ENCODE measurements at places on chromosomes 6 and 20.

GRCh38 chr6:167139761-167140160 lies 16.9 kb downstream of the CCR6 start:
- no peak for DNase-seq

DNA sequence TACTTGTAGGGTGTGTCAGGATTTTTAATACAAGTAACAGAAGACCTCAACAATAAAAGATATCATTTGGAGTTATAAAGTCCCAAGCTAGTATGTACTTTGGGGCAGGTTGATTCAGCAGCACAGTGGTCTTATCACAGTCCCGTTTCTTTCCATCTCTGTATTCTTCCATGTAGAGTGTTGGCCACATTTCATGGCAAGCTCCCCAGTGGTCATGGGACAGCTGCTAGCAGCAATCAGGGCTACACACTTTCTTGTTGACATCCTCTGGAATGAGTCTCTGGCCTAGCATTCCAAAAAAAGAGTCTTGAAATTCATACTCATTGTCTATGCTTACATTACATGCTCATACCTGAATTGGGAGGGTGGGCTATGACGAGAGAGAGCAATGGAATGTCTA lies 53.2 kb downstream of the SOBP start:
- DNase-seq: no peak

- no peak for DNase-seq
These were observed 69.4 kb downstream of the FOXC1 start for GRCh38 chr6:1679031-1679687.

DNA sequence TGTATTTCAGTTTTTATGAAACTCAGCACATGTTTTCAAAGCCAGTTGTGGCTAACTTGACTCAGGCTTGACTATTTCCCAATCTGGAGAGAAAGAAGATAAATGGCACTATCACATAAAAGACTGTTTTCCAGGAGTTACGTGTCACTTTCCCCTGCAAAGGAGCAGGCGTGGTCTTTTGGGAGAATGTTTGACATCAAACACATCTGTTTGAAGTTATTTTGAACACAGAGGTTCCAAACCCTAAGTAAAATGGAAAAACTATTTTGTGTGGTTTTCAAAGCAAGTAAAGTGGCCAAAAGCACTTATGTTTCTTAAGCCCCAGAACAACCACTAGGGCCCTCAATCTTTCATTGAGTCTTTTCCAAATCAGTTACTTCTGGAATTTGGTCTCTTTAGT lies 89.7 kb downstream of the FOXF2 start:
- DNase-seq: peak; percentile 72

- DNase-seq: no peak
These were observed 37.3 kb downstream of the RREB1 start for GRCh38 chr6:7144872-7145584.

DNA sequence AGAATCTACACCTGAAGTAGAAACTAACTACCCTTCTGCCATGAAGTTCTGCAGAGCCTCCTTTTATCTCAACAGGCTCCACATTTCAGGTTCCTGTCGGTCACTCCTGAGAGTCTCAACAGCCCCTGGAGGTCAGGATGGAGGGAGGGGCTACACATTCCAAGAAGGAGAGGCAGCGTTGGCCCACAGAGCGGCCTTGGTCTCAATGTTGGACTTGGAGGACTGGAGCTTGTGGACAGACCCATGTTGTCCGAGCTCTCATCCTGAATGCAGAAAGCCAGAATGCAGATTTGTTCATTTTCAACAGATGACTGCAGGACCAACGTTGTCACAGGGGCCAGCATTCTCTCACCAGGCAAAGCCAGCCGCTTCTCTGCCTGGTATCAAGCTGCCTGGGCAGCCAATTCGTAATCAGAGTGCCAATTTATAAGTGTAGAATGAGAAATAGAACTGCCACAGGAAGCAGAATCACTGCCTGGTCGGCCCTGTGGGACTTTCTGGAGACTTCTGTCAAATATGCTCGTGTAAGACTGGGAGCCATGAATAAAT lies 212.5 kb upstream of the SNX9 start:
- no peak for DNase-seq

DNA sequence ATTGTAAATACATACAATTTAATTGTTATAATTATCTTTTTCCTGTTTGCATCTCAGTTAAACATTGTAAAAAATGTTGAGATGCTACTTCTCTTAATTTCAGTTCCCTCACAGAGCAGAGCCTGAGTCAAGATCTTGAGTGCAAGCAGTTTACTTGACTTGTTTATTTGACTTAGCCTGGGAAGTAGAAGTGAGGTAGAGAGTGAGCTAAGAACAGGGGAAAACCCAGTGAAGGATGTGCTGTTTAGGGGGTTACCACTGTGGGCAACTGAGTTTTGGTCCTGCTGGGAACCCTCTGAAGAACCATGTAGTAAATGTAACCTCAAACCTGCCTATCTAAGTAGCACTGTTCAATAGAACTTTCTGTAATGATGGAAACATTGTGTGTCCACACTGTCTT lies 495.2 kb upstream of the FLRT3 start:
- no peak for DNase-seq

- DNase-seq: no peak
These were observed 11.3 kb downstream of the EBF4 start for GRCh38 chr20:2703716-2704475.

GRCh38 chr6:36713846-36714245 lies 16.2 kb downstream of the RAB44 start:
- no peak for DNase-seq

- no peak for DNase-seq
These were observed 399.8 kb downstream of the CDC5L start for GRCh38 chr6:44787254-44787834.

DNA sequence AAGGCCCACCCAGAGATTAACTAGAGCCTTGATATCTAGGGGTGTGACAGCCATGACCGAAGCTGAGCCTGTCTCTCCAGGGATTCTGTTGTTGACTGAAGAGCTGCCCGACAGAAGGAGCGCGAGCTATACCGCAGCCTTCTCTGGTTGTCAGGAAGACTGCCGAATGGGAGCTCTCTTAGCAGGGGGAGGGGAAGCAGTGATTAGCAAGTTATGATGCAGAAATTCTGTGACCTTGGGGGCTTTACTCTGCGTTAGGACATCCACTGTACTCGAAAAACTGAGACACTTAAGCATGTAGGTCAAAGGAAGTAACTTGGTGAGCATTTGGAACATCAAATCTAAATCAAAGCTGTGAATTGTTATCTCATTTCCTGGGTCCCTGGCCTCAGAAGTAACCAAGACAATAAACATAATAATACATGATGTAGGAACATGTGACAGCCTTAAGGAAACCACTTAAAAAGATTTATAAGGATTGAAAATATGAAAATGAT lies 84.7 kb downstream of the MAP3K4 start:
- DNase-seq: no peak

DNA sequence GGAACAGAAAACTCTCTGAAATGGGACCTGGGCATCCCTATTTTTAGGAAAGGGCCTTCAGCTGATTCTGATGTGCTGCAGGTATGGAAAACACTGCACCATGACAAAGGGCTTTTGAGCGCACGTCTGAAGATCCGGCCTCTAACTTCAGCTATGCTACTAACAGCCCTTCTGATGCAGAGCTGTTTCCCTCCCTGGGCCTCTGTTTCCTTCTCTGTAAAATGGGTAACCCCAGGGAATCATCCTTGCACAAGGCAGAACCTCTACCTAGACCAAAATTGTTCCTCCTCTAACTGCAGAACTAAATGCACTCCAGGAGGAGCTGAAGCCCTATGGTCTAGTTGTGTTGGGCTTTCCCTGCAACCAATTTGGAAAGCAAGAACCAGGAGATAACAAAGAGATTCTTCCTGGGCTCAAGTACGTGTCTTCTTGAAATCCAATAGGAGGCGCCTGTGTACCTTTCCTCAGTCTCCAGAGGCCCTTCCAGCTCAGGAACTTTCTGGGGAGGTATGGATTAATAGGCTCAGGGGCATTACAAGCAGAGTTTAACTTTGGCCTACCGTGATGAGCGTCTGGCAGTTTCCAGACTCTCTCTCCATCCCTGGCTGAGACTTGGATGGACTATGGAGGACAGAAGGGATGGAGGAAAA lies 5.9 kb downstream of the GPX5 start:
- no peak for DNase-seq

DNA sequence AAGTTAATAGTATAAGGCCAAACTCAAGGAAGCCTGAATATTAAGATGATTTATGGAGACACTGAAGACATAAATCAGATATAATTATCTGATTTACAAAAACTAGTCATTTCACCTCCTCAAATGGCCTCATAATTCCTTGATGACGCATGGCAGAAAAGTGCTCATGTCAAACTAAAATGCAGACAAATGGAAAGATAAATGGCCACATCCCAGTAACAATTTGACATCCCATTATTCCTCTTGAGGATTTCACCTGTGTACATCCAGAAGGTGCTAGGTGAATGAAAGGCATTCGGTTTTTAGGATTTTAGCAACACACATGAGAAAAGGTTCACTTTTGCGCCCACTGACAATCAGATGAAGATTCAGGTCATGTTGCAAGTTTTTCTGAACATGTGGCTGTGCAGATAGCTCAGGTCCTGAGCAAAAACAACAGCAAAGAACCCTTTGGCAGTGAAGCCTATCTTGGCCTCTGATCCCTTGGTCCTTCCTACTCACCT lies 24.2 kb downstream of the SGK1 start:
- no peak for DNase-seq

DNA sequence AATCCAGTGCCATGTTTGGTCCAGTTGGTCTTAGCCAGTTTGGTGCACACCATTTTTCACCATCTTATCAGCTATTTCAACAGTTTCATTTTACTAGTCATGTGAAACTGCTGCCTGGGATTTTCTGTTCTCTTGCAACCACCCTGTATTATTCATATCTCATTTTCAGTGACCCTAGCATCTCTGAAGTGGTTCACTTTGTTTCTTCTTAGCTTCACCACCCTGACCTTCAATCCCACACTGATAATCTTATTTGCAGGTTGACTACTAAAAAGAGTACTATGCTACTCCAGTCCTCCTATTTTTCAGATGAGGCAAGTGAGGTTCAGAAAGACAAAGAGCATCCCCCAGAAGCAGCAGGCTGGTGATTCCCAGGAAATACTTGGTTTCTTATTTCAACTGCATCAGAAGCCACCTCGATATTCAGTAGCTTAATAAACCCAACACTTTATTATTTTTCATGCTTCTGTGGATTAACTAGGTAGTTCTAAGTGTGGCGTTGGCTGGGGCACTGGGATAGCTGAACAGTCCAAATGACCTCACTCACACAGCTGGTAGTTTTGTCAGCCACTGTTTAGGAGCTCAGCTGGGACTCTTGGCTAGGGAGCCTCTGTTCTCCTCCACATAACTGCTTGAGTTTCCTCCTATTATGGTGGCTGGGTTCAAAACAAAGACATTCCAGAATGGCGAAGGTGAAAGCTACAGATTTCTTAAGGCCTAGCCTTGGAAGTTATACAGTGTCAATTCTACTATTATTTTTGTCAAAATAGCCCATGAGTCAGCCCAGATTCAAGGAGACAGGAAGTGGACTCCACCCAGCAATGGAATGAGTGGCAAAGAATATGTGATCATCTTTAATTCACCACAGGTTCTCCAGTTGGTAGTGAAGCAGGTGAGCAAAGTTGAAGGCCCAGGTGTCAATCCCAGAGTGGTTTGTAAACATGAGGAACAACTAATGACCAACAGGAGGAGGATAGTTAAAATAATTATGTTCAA lies 40.6 kb downstream of the BPIFB4 start:
- DNase-seq: peak; percentile 65

GRCh38 chr6:147585256-147585655 lies 76.8 kb downstream of the SAMD5 start:
- DNase-seq: no peak

- DNase-seq: no peak
These were observed 100.1 kb downstream of the EPB41L2 start for GRCh38 chr6:130962966-130963365.

DNA sequence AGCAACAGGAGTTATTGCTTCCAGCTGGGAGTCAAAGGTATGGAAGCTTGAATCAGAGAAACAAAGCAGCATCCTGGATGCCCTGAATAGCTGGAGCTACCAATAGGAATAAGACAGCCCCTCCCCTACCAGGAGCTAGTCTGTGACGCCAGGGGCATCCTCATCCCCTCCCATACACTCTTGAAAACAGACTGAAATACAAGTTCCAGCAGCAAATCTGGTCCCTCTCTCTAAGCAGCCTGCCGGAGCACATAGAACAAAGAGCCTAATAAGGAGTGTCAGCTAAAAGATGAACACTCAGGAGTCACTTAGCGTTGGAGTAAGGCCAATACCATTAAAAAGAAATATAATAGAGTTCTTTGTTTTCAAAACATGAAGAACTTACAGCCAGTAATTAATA lies 25.6 kb downstream of the FILIP1 start:
- no peak for DNase-seq

DNA sequence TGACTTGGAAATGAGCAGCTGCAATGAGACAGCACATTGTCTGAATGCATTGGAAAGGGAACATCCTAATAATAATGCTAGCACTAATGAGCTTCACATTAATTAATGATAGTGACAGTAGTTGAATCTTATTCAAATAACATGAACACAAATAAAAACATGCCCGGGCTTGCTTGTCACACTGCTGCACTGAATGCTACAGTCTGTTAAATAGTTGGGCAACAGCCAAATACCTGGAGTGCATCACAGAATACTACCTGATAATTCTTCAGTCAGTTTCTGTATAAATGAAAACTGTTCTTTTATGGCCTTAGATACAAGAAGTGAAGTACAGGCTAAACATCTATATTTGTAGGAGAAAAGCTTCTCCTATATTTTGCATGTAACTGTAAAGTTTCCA lies 458.7 kb downstream of the RNF144B start:
- no peak for DNase-seq

GRCh38 chr6:113287396-113287795 lies 569.7 kb upstream of the MARCKS start:
- no peak for DNase-seq

DNA sequence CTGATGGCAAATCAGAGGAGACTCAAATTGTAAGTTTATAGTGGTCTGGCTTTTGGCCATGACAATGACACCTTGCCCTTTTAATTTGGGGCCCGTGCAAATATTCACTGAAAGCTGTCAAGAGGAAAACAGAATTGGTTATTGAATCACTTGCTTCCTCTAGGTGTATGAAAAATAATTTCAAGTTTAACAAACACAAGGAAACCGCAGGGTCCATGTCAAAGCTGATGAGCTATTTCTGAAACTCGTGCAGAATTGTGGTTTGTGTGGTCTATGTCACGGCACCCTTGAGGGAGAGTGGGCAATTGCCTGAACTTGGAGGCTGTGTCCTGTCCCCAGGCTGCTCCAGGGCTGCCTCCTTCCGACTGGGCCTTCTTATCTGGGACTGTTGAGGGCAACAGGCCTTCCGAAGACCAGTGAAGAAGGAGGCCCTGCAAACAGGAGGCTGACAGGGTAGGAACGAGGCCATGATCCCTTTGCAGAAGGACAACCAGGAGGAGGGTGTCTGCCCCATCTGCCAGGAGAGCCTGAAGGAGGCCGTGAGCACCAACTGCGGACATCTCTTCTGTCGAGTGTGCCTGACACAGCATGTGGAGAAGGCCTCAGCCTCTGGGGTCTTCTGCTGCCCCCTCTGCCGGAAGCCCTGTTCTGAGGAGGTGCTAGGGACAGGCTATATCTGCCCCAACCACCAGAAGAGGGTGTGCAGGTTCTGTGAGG lies 788 bp downstream of the TRIM40 start:
- no peak for DNase-seq
